CD4-positive, alpha-beta T cell (primary cell): ENCODE measurements at places on chromosomes 2 and 18.

- no peak for DNase-seq
These were observed 235.5 kb upstream of the SIX3 start for GRCh38 chr2:44705876-44706480.

DNA sequence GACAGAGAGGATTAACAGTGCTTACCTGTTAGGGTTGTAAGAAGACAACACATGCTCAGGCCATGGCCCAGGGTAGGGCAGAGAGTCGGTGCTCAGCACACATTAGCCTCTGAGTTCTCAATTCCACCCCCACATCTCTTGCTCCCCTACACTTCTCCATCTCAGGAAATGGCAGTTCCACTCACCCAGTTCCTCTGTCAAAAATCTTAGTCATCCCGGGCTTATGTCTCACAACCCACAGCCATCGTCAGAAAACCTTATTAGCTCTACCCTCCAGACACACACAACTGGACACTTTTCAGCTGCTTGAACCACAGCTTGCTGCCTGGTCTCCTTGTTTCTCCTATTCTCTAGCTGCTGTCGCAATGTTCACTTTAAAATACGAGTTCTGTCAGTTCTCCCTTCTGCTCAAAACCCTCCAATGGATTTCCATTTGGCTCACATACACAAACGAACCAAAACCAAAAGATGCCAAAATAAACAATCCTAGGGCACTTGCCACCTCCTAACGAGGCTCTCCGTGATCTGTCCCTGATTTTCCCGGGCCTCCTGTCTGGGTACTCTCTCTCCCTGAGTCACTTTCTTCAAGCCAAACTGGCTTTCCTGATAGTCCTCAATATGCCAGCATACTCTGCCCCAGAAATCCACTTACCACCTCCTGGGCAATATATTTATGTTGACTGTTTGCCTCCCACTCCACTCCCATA lies 89.7 kb downstream of the KCTD1 start:
- no peak for DNase-seq

- no peak for DNase-seq
These were observed 58.5 kb downstream of the ROCK1 start for GRCh38 chr18:21053127-21053526.

- no peak for DNase-seq
These were observed 97.0 kb upstream of the CD226 start for GRCh38 chr18:70044632-70045031.

- DNase-seq: no peak
These were observed 202.4 kb upstream of the SIX2 start for GRCh38 chr2:45211636-45212035.

DNA sequence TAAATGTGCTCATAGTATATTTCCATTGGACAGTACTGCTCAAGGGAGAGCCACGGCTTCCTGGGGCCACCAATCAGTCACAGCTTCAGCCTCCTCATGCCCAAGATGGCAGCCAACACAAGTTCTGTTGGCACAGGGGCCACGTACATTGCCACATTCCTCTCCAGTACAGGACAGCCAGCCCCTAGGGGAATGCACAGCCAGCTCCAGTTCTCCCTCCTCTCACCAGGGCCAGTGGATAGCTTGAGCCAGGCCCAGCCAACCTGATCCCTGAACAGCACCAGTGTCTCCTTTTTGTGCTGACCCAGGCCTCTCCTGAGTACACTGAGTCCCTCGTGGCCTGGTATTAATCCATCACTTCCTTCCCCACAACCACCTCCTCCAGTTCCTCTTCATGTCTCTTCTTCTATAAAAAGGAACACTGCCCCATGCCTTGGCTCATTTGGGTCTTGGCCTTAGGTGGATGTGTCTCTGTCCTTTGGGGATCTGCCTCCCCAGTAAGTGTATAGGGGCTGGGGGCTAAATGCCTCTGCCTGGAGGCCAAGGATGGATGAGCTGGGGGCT lies 168.7 kb downstream of the TNS1 start:
- no peak for DNase-seq

DNA sequence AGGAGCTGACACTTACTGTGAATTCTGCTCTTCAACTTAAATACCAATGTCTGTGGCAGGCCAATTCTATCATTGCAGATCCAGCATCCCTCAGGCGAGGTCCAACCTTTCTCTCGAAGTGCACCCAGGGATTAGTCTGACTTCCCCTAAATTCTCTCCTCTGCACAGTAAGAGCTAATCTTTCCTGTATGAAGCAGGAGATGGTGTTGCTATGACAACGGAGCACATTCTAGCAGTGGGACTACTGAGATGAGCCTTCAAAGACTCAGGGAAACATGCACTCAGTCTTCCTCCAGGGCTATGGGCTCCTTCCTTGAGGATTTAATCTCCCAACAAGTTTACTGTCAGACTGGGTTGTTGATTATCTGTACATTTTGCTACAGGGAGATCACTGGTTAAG lies 176.3 kb downstream of the NOL4 start:
- no peak for DNase-seq

- DNase-seq: no peak
These were observed 86.2 kb downstream of the CRIM1 start for GRCh38 chr2:36441816-36442215.

- no peak for DNase-seq
These were observed 136.8 kb downstream of the QPCT start for GRCh38 chr2:37481244-37481643.
